AG10803 (cell line): ENCODE measurements at places on chromosomes 7 and 10.

- no peak for DNase-seq
Observed at GRCh38 chr7:90492250-90492649, 22.8 kb downstream of the PTTG1IP2 start.

- DNase-seq: peak; percentile 21
Observed at GRCh38 chr7:91383053-91383904, 119.0 kb downstream of the FZD1 start.

- peak; percentile 83 for DNase-seq
Observed at GRCh38 chr10:94129393-94130130, 135.8 kb downstream of the PLCE1 start.

GRCh38 chr10:52121688-52122087 is 192.4 kb upstream of the DKK1 start:
- peak; percentile 22 for DNase-seq

DNA sequence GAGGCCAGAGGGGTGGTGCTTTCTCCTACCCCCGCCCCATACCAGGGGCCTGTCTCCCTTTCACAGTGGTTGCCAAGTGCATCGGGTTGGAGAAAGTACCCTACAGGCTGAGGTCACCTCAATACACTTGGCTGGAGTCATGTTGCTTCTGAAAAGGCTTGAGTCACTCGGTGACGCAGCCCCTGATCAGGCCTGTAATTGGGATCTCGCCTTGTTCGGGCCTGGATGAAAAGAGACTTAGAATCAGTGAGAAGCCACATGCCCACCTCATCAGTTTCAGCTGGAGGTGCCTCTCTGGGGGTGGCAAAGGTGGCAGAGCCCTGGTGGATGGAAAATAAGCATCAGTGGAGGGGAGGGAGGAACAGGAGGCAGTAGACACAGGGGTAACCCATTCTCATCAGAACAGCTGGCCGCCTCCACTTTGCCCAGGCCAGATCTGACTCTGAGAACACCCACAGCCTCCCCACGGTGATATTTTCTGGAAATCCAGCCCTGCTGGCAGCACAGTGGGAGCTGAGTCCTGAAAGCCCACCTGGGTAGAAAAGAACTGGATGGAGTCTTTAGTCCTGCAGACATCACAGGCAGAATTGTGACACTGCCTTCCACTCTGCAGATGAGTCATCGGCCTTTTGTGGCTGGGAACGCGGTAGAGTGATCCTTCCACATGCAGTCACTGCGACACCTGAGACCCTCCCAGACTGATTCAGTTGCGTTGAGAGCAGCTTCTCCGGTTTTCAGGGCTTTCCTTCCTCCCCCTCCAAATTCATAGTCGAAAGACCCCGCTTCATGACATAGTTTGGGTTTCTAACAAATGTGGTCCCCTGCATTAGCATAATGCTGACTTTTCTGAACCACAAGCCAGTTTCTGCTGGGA is 108.0 kb downstream of the GRK5 start:
- DNase-seq: peak; percentile 83

DNA sequence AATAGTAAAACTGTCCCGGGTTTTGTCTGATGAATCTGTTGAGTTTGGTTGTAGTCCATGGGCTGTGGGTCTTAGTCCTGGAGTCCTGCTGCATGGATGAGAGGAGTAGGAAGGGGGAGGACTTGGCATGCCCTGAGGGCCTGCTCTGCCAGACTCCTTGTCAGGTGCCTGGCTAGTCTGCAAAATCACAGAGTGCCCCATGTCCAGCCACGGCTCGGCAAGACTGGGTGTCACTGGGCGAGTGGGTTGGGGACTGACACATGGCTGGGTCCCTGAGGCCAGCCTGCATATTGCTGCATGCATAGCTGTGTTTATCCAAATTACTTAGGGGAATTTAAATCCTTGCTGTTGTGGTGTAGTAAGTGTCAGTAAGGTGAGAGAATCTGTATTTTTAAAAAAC is 9.7 kb downstream of the MINDY4 start:
- DNase-seq: no peak

- no peak for DNase-seq
Observed at GRCh38 chr10:103811463-103811862, 43.9 kb downstream of the SH3PXD2A start.

- DNase-seq: peak; percentile 43
Observed at GRCh38 chr10:119595676-119596515, 868 bp downstream of the TIAL1 start.
